ENCODE measurements at places on chromosomes 1 and 21.

- no peak for DNase-seq
Measured at GRCh38 chr1:189682591-189682990, 795.1 kb downstream of the BRINP3 start.

- DNase-seq: no peak
Measured at GRCh38 chr1:101463195-101463594, 226.4 kb downstream of the S1PR1 start.

DNA sequence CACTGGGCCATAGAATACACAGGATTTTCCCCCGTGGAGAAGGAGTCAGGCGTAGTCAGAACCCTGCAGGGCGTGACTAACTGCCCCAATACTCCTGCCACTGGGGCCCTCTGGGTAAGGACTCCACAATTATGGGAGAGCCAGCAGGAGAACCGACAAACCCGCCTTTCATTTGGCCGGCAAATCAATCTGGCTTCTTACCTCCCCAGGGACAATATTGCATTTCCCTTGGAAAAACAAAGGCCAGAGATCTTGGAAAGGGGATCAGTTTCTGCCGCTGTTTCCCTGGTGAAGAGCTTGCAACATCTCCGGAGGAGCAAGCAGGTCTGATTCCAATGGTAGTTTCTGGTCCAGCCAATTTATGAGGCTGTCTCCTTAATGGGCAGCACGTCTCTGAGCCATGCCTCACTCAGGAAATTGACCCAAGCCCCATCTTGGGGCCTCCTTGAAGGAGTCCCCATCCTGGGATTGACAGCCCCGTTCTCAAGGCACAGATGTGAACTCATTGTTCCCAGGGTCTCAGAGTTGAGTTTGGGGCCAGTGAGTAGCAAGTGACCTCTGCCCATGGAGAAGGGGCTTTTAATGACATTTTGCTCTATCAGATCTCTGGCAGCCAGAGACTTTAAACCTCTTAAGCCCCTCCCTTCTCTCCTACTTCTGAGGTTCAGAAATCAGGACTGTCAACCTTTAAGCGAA lies 4.3 kb downstream of the TRABD2B start:
- no peak for DNase-seq

DNA sequence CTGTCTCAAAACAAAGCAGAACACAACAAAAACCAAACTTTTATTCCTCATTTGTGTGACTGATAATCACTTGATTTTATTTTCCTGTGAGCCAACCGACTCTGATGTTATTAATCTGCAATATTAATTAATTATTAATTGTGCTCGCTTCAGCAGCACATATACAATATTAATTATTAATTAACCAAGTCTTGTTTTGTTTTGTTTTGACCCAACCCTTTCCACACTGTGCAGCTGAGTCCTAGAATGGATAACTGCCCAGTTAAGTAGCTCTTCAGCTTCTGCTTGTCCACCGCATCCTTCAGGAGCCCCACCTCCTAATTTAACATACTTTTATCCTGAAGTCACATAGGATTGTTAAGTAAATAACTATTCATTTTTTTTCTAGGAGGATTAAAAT lies 47.4 kb upstream of the EXO1 start:
- no peak for DNase-seq

DNA sequence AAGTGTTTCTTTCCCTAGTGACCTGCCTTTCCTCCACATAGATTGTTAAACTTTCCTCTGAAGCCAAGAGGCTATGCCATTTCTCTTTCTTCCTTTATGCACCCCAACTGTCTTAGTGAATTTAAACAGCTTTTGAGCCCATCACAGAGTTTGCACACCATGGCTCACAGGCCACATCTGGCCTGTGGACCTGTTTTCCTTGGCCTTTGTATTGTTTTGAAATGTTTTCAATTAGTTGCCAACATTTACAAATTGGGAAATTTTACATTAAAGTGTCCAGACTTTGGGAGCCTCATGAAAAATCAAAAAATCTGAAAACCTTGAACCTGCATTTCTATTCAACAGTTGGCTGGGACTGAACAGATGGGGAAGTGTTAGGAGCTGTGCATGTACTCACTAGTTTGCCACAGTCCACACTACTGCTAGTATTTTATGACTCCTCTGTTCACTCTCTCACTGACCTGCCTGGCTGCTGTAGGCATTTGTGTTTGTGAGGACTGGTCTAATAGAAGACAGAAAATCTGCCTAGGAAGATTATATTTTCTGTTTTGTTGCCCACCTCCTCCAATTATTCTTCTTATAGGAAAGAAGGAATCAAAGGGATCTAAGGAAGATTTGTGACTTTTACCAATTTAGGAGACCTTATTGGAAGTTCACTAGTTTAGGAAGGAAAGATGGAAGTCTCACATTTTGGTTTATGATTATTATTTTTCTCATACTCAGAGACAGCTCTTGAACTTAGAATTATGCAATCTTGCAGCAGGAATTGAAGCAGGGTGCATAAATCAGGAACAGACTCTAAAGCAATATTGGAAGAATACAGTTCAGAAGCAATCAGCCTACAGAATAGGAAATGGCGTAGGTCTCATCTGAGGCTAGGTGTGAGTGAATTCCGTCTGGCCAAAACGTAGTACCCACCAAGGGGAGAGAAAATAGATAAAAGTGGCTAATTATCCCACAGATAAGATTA lies 134.7 kb downstream of the HLX start:
- DNase-seq: no peak

All from stimulated activated CD4-positive, alpha-beta T cell treated with anti-CD3 and anti-CD28 coated beads, Interleukin-1b, Interleukin-23, amount 100 ng/mL, for 24 hours (primary cell).